ENCODE measurements at places on chromosomes 4 and X.

DNA sequence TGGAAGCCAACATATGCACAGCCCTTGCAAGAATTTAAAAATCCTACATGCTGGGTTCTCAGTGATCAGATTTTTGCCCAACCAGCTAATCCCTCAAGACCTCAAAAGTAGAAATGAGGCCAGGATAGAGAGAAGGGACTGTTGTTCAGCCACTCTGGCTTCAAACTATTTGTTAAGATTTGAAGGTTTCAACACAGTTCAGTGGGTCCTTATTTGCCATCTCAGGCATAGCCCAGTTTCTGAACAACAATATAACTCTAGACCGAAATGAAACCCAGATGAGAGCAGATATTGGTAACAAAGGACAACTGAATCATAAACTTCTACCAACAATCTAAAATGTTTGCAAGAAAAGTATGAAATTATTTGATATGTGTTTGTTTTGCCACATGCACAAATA, 237.3 kb downstream of the NR3C2 start:
- DNase-seq = no peak
- H3K4me1 ChIP-seq = peaks cover 8% of the 10 kb centered on the region
- peaks cover 8% of the 10 kb centered on the region for H3K27me3 ChIP-seq
- H3K36me3 ChIP-seq = no peaks in the 10 kb centered on the region

DNA sequence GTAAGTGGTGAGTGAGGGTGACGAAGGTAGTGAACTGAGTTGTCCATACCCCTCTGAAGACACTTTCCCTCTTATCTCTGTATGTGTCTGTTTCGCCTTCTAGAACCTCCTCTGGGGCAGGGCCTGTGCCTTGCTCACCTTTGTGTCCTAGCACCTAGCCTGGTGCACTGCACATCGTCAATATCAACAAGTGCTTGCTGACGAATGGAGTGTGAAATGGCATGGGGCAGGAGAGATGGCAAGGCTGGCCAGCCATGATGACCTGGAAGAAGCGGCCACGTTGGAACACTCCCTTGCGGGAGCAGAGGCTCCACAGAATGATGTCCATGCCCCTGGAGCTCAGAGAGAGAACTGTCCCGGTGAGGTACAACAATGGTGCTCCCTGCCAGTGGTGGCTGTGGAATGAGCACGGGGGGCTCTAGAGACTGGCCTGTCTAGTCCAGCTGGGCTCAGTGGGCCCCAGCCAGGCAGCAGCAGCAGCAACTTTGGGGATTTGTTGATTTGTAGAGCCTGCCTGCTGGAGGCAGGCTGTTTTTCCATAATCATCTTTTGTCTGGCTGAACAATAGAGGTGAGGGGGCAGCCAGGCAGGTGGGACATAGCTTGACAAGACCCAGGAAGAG, 112.2 kb upstream of the PJA1 start:
- no peaks in the 10 kb centered on the region for H3K36me3 ChIP-seq
- no peak overlapping the region for H3K4me3 ChIP-seq
- H3K27me3 ChIP-seq = no peaks in the 10 kb centered on the region
- H3K4me1 ChIP-seq = peaks cover 33% of the 10 kb centered on the region
- DNase-seq = no peak

DNA sequence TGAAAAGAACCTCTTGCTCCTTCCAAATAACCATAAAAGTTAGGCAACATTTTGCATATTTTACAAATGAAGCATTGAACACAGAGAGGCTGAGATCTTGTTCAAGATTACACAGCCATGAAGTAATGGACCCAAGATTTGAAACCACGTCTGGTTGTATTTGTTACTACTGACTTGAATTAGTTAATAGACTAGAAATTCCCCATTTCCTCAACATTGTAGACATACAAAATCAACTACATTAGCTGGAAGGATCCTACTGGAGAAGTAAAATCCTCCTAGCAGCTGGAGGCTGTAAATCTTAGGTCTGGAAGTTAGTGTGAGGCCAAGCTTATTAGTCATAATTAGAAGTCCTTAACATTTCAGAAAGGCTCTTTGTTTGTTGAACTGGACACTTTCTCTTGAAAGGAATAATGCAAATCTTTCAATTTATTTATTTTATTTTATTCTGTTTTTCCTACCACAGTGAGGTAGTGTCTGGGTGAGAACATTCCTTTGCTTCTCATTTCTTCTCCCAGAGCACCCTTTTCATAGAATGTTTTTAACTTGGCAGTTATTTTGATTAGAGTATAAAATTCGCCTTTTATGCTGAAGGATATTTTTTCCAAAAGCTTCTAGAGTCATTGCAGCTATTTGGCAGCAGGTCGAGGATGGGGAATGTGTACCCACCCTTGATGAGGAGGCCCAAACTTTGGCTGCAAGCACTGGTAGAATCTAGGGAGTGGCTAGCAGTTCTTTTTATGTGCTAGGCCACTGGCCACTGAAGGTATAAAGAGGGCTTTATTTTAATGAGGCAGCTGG, 62.0 kb upstream of the CLNK start:
- no peaks in the 10 kb centered on the region for H3K36me3 ChIP-seq
- no peak for DNase-seq
- H3K4me1 ChIP-seq = peaks cover 9% of the 10 kb centered on the region

GRCh38 chr4:85777908-85778631, 303.1 kb downstream of the ARHGAP24 start:
- DNase-seq = no peak
- H3K27me3 ChIP-seq = no peaks in the 10 kb centered on the region
- no peaks in the 10 kb centered on the region for H3K36me3 ChIP-seq

DNA sequence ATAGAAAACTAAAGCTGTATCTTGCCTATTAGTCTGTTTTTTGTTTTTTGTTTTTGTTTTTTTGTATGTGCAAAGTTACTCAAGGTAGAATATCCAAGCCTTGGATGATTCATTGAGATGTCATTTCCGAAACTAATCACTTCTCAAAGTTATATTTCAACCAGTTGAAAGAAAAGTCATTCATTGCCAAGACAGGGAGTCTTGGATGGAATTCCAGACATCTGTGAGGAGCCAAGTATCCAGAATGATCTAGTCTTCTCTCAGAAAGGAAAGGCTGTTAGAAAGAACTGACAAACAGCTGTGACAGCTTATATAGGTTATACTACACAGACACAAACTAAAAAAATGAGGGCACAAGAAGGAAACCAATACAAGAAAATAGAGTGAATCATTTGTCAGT, 141.1 kb upstream of the NDST3 start:
- H3K27ac ChIP-seq = no peak overlapping the region
- H3K27me3 ChIP-seq = no peaks in the 10 kb centered on the region
- DNase-seq = no peak
- no peak overlapping the region for H3K4me3 ChIP-seq
- H3K36me3 ChIP-seq = no peaks in the 10 kb centered on the region

DNA sequence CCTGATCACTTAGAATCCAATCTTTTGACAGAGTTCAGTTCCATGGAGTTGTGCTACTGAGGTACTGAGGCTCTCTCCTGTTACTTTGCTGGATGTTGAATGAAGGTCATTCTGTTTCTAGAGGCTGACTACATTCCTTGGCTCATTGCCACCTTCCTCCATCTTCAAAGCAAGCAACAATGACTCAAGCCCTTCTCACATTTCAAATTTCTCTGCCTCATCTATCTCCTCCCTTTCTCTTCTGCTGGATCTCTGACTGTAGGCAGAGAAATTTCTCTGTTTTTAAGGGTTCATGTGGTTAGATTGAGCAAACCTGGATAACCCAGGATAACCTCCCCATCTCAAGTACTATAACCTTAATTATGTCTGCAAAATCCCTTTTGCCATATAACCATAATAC, 775.4 kb downstream of the STPG2 start:
- no peaks in the 10 kb centered on the region for H3K27me3 ChIP-seq
- H3K4me1 ChIP-seq = peaks cover 18% of the 10 kb centered on the region
- no peak for DNase-seq
- H3K4me3 ChIP-seq = no peak overlapping the region

DNA sequence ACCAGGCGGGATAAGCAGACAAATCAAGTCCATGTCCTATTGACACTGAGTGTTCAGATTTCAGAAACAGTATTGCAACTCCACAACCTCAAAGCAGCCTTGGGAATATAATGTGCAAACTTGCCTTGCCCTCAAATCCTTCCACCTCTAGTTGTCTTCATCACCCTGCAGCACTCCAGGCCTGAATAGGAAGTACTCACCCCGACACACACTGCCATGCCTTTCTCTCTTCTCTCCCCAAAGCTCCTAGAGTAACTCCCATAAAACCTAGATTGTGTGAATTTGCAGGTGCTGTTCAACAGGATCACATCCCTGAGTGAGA, 19.6 kb downstream of the ACSL1 start:
- peaks cover 3% of the 10 kb centered on the region for H3K27me3 ChIP-seq
- no peak overlapping the region for H3K4me3 ChIP-seq
- no peaks in the 10 kb centered on the region for H3K36me3 ChIP-seq
- DNase-seq = no peak
- peaks cover 55% of the 10 kb centered on the region for H3K4me1 ChIP-seq
- no peak overlapping the region for H3K27ac ChIP-seq

- H3K27me3 ChIP-seq = peaks cover 19% of the 10 kb centered on the region
- H3K4me3 ChIP-seq = no peak overlapping the region
- no peaks in the 10 kb centered on the region for H3K36me3 ChIP-seq
- no peak for DNase-seq
- H3K27ac ChIP-seq = no peak overlapping the region
These were observed 15.3 kb upstream of the PDGFRA start for GRCh38 chr4:54213761-54214160.

DNA sequence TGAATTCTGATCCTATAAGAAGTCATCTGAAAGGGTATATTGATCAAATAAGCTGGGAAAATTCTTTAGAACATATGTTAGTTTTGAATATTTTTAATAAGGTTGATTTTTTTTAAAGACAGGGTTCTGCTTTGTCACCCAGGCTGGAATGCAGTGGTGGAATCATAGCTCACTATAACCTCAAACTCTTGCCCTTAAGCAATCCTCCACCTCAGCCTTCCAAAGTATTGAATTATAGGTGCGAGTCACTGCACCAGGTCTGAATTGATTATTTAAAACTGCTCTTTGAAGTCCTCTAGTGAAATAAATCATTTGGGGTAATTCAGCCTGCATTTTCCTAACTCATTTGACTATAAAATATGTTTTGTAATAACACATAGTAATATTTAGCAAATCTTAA, 812.3 kb downstream of the PDHA2 start:
- no peaks in the 10 kb centered on the region for H3K36me3 ChIP-seq
- no peak for DNase-seq
- no peak overlapping the region for H3K27ac ChIP-seq
- no peaks in the 10 kb centered on the region for H3K27me3 ChIP-seq

GRCh38 chrX:94288325-94288724, 614.3 kb downstream of the FAM133A start:
- H3K27ac ChIP-seq = no peak overlapping the region
- no peaks in the 10 kb centered on the region for H3K27me3 ChIP-seq
- no peak for DNase-seq
- H3K4me3 ChIP-seq = no peak overlapping the region

GRCh38 chr4:73446336-73446938, 10.4 kb downstream of the AFP start:
- no peaks in the 10 kb centered on the region for H3K27me3 ChIP-seq
- no peaks in the 10 kb centered on the region for H3K36me3 ChIP-seq
- H3K4me1 ChIP-seq = peaks cover 11% of the 10 kb centered on the region
- H3K4me3 ChIP-seq = no peak overlapping the region
- no peak for DNase-seq

- DNase-seq = no peak
- H3K36me3 ChIP-seq = no peaks in the 10 kb centered on the region
- H3K4me1 ChIP-seq = peaks cover 30% of the 10 kb centered on the region
- H3K27me3 ChIP-seq = no peaks in the 10 kb centered on the region
- no peak overlapping the region for H3K4me3 ChIP-seq
These were observed 34.1 kb downstream of the SMPX start for GRCh38 chrX:21723814-21724213.

GRCh38 chrX:120727911-120728310, 98.1 kb upstream of the C1GALT1C1 start:
- no peaks in the 10 kb centered on the region for H3K27me3 ChIP-seq
- H3K36me3 ChIP-seq = no peaks in the 10 kb centered on the region
- H3K27ac ChIP-seq = no peak overlapping the region
- no peak overlapping the region for H3K4me3 ChIP-seq
- DNase-seq = no peak
- no peaks in the 10 kb centered on the region for H3K4me1 ChIP-seq

DNA sequence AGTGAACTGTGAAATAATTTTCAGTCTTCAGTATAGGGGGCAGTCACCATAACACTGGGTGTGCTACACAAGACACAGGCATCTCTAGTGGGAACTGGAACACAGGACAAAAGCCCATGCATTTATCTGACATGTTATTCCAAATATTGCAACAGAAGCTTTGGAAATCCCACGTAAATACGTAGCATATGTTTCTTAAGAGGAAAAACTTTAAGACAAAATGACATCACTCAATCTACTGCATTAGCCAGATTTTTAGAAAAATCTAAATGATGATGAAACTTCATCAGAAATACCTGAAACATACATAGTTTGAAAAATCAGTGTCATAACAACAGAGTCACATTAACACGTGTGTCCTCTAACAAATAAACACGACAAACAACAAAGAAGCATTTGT, 14.5 kb downstream of the SHISA3 start:
- H3K27ac ChIP-seq = no peak overlapping the region
- H3K4me3 ChIP-seq = no peak overlapping the region
- H3K36me3 ChIP-seq = no peaks in the 10 kb centered on the region
- H3K27me3 ChIP-seq = peaks cover 2% of the 10 kb centered on the region
- H3K4me1 ChIP-seq = peaks cover 51% of the 10 kb centered on the region

DNA sequence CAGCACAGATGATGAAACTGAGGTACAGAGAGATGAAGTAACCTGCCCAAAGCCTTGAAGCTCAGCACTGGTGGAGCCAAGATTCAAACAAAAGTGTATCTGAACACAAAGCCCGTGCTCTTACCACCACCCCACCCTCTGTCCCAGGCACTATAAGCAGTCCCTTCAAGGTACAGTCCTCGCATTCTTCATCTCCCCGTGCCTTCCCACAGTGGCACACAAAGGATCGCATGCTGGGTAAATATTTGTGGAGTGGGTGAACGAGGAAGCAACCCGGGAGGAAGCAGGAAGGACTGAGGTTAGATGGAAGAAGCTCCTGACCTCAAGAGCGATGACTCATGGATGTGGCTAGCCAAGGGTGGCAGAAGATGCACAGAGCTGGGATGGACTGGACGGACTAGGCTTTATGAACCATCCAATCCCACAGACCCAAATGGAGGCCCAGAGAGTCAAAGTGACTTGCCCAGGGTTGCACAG, 18.4 kb downstream of the IQSEC2 start:
- no peaks in the 10 kb centered on the region for H3K4me1 ChIP-seq
- H3K36me3 ChIP-seq = peaks cover 6% of the 10 kb centered on the region
- no peaks in the 10 kb centered on the region for H3K27me3 ChIP-seq
- DNase-seq = no peak

DNA sequence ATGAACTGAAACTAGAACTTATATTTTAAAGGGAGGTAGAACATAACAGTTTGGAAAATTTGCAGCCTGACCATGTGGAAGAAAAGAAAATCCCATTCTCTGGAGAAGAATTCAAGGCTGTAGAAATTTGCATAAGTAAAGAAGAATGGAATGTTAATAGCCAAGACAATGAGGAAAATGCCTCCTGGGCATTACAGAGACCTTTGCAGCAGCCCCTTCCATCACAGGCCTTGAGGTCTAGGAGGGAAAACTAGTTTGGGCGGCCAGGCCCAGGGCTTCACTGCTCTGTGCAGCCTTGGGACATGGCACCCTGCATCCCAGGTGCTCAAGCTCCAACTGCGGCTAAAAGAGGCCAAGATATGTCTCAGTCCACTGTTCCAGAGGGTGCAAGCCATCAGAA, 1506.8 kb downstream of the PCDH18 start:
- no peak for DNase-seq
- H3K36me3 ChIP-seq = peaks cover 3% of the 10 kb centered on the region
- no peak overlapping the region for H3K4me3 ChIP-seq
- H3K27ac ChIP-seq = no peak overlapping the region

- no peak for DNase-seq
- H3K36me3 ChIP-seq = no peaks in the 10 kb centered on the region
- no peak overlapping the region for H3K4me3 ChIP-seq
- H3K27ac ChIP-seq = no peak overlapping the region
- peaks cover 7% of the 10 kb centered on the region for H3K4me1 ChIP-seq
These were observed 287.1 kb downstream of the ANK2 start for GRCh38 chr4:113336556-113336955.

Data from mesothelial cell of epicardium (in vitro differentiated cells).